ENCODE measurements at places on chromosomes 13 and 19.

GRCh38 chr13:27493981-27494380 is 43.6 kb upstream of the MTIF3 start:
- DNase-seq, result no peak

- no peak for DNase-seq
Measured at GRCh38 chr13:48950501-48950875, 25.2 kb upstream of the FNDC3A start.

DNA sequence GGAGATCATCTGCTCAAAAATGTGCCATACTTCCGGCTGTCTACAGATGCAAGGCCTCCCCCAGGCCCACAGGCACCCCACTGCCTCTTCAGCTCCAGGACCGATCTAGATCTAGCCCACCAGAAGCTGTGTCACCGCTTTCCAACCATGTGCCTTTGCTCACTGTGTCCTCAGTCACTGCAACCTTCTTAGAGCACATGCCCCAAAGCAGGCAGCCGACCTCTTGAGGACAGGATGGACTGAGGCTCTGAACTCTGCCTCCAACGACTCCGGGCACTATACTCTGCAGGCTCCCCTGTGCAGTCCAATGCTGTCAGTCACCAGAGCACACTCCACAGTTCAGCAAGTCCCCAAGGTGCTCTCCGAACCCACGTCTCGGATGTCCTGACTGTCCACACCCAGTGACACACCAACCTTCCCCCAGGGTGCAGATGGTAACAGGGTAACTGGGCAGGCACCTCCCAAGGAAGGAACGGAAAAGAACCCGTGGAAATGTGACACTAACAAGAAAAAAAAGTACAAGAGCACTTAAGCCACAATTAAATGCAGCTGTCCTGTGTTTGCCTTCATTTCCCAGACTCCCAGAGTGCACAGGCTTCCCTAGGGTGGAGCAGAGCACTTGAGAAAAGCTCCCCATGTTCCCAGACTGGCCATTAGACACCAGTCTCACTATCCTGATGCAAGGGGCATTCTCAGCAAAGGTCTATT is 4.8 kb downstream of the STK24 start:
- DNase-seq, result no peak

DNA sequence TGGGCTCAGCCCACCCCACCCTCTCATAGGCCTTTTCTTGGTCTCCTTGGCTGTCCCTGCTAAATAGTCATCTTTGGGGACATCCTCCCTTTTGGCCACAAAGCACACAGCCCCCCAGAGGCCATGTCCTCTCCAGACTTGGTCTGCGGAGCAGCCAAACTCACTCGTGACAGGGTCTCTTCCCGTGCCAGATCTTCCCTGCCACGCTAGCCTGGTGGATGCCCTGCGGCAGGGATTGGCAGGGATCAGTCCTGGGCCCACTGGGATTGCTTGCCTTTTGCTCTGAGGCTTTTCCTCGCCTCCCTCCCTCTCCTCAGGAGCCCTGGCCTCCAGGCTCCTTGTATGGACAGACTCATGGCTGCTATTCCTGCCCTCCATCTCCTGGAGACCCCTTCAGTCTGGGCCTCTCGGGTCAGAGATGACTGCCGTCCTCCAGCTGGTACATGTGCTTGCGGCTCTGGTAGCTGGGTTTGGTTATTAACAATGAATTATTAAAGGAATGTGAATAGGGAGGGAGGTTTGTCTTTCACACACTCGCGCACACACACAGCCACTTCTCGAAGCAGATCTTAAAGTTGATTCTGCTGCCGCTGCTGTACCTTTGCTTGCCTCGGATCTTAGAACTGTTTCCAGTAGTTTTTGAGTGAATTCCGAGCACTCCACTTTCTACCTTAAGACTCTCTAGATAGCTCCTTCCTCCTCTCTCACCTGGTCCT is 45.1 kb downstream of the NFIX start:
- DNase-seq, result no peak

DNA sequence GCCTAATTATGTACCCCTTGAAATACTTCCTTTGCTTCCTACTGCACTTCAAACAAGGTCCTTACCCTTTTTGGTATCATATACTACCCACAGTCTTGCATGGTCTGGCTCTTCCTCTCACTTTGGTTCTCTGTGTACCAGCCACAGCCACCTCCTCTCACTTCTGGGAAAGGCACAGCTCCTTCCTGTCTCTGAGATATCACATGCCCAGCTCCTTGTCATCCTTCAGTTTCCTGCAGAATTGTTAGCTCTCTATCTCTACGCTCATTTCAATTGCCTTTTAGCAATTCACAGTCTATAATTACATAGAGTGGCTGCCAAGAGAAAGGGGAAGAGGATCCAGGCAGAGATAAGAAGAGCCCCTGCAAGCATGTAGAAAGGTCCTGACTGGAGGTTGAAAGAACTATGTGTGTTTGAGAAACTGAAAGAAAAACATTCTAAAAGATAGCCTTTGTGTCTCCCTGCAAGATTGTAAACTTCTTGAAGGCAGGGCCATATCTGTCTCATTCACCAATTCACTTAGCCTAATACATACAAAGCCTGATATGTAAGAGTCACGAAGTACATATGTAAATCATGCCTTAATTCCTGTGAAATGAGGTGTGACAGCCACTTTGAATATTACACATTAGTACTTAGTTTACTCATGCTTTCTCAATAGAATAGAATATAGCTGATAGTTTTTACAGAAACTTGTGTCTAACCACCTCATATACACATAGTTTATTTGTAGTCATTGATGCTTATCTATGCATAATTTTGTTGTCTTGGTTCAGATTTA is 933.1 kb downstream of the DIAPH3 start:
- no peak for DNase-seq

DNA sequence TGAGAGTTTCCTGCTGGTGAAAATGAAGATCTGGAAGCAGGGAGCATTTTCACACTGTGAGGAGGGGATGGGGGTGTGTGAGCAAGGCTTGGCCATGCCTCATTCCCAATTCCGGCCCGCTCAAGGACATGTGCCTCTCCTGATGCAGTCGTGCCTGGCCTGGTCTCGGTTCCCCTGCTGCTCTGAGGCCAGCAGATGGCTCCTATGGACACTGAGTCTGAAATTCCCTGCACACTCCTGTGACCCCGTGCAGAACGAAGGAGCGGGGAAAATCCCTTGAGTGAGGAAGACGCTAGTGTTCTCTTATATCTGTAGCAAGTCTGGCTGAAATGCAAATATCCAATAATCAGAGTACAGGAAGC is 363 bp upstream of the ZNF763 start:
- DNase-seq, result no peak

DNA sequence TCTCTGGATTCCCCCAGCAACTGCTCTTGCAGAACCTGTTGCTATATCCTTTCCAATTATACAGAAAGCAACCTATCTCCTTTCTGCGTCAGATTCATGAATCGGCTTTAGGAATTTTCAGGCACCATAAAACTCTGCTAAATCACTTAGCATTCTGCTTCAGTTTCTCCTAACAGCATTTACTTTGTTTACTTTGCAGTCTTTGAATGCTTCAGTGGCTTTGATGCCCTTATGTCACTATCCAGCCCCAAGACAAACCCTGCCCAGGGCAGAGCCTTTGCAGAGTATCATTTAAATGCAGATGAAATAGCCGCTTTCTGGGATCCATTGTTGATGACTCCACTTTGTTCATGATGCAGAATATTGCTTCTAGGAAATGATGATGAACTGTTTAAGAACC is 43.1 kb downstream of the SLITRK1 start:
- no peak for DNase-seq

- peak; percentile 22 for DNase-seq
Measured at GRCh38 chr19:38729653-38730469, 14.4 kb downstream of the CAPN12 start.

DNA sequence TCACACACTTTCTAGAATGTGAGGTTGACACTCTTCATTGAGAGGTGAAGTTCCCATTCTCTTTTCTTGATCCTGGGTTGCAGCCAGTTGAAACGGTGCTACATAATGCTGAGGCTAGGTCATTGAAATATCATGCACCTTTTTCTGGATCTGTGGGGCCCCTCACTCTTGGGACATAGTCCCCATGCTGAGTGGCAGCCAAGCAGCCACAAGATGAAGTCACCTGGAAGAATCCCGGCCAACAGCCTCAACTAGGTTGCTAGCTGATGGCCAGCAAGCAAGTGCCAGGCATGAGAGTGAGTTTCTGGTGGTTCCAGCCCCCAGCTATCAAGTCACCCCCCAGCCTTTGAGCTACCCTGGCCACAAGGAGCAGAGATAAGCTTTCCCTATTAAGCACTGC is 148.5 kb upstream of the TSHZ3 start:
- DNase-seq, result no peak

GRCh38 chr13:98910501-98910951 is 67.3 kb downstream of the DOCK9 start:
- no peak for DNase-seq

Data from C1 segment of cervical spinal cord (tissue), 14 donors.